Spleen (tissue), 13 donors: ENCODE measurements at places on chromosomes 7 and 10.

- no peak for DNase-seq
Measured at GRCh38 chr7:87850836-87851593, 25.1 kb downstream of the SLC25A40 start.

- no peak for DNase-seq
Measured at GRCh38 chr7:132977234-132977633, 104.7 kb downstream of the CHCHD3 start.

DNA sequence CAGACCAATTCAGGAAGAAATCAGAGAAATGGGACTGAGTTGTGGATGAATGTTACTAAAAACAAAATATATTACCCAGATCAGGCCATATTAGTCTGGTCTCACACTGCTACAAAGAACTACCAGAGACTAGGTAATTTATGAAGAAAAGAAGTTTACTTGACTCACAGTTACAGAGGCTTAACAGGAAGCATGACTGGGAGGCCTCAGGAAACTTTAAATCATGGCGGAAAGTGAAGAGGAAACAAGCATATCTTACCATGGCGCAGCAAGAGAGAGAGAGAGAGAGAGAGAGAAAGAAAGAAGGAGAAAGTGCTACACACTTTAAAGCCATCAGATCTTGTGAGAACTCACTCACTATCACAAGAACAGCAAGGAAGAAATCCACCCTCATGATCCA is 636.8 kb upstream of the GRM3 start:
- DNase-seq: no peak

- no peak for DNase-seq
Measured at GRCh38 chr10:132745971-132746370, 40.0 kb downstream of the NKX6-2 start.

GRCh38 chr10:129035052-129035827 is 431.8 kb upstream of the MGMT start:
- peak; percentile 80 for DNase-seq

DNA sequence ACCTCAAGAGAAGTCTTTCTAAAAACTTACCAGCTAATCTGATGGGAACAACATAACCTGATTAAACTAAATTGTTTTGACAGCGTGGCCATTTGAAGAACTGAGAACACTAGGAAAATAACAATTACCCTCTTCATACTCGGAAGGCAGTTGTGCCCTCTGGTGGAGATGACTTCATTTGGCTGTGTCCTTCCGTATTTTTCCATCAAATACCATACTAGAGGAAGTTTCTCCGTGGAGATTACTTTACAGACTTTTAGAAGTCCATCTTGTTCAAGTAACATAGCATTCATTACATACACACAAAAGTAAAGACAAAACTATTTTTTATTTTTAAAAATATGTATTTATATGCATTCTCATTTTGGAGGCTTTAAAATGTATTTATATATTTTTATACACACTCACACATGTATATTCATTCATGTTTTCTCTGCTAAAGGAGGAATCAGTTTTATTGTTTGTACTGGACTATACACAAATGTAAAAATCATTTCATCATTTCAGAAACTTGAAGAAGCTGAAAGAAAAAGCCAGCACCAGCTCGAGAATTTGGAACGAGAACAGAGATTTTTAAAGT is 25.2 kb downstream of the SMNDC1 start:
- no peak for DNase-seq

DNA sequence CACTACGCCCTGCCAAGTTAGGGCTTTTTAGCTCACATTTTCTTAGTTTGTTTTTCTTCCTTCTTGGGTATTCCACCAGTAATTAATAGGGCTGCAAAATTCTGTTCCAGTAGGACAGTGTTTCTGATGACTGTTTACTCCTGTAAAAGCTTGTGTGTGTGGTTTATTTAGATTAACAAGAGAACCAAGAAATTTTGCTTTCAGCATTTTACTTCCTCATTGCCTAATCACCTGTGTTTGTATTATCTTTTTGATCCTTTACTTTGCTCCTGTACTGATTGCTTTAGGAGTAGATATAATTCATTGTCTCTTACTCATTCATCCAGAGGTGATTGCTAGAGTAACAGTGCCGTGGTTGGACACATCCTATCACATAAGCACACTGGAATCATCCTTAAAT is 27.7 kb downstream of the TDRD1 start:
- DNase-seq: no peak

- no peak for DNase-seq
Measured at GRCh38 chr7:33887266-33887975, 17.9 kb upstream of the BMPER start.

DNA sequence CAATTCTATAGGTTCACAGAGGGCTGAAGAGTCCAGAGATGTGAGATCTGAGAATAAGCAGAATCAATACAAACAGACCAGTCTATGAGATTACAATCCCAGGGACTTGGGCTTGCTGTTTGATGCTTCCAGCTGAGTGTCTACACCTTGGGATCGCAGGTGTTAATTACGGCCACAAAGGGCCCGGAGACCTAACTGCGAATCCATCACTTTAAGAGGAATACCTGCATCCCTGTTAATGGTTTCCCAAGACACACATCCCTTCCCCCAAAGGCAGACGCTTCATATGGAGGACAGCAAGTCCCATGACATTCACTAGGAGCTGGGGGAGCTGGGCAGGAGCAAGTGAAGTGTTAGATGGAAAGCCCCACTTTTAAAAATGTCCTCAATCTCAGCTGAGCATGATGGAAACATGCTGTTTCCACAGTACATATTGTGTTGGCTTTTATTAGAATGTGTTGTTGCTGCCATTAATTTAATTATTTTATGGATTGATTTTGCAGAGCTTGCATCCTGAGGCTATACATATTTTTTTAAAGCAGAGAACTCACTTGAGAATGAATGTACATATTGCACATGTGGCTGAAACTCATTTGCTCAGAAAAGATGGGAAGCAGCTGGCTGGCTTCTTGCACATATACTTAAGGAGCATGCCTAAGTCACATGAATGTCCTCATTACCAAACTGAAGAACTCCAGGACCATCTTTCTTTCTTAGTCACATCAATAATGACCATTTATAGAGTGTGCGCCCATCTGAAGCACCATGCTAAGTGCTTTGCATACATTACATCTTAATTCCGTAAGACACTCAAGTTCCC is 151.3 kb downstream of the NEBL start:
- DNase-seq: no peak

GRCh38 chr7:38187794-38188440 is 9.9 kb downstream of the STARD3NL start:
- DNase-seq: no peak

- no peak for DNase-seq
Measured at GRCh38 chr7:64608116-64608910, 45.4 kb upstream of the ZNF680 start.

GRCh38 chr7:148556892-148557291 is 33.7 kb upstream of the C7orf33 start:
- no peak for DNase-seq

DNA sequence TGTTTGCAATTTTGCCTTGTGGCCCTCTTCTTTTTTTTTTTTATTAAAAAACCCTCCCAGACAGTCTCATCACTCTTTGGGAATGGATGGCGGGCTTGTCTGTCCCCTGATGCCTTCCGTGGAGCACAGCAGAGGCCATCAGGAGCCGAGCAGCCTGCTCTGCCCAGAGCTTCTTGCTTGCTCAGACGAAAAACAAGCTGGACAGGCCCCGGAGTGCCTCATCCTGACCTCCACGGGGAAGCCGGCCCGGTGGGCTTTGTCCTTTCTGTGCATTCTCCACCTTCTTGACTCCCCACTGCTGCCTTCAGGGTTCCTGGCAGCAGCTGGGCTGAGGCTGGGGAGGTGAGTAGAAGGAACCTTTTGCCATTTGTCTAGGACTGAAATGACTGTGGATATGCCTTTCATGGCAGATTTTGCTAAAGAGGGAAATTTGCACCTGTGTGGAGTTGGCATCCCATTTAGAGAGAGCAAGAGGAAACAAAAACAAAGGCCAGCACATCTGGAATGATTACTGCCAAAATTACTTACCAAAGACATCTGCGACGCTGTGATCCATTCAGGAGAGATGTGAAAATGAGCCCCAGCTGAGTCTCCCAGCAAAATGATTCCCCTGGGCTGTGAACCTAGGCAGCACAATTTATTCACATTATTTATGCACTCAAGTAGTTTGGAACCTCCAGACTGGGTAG is 108.3 kb downstream of the AOAH start:
- no peak for DNase-seq

DNA sequence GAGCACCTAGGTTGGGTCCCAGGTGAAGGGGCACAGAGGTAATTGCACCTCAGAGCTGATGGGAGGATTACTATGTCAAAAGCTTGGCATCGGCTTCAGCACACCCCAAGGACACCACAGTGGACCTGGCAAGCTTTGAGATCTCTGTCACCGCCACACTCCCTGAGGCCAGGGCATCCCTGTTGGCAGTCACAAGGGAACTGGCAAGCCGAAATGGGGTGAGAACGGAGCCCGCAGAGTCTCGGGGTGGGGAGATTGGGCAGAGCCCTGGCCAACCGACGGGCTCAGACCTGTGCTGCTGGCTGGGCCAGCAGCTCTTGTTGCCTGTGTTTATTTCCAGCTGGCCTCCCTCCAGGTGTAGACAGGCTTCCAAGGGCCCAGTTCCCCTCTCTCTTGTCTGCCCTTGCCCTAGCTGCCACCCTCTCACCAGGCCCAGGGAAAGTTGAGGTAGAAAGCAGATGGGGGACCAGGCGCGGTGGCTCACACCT is 2.5 kb downstream of the HSPB1 start:
- no peak for DNase-seq

- DNase-seq: no peak
Measured at GRCh38 chr10:14405076-14406065, 74.6 kb upstream of the FRMD4A start.

GRCh38 chr10:96648297-96648696 is 61.5 kb upstream of the TM9SF3 start:
- no peak for DNase-seq

GRCh38 chr10:15253951-15254807 is 85.7 kb upstream of the NMT2 start:
- DNase-seq: no peak

- no peak for DNase-seq
Measured at GRCh38 chr10:52597189-52597863, 175.3 kb downstream of the MBL2 start.

- no peak for DNase-seq
Measured at GRCh38 chr7:112981966-112982365, 104.7 kb downstream of the GPR85 start.

DNA sequence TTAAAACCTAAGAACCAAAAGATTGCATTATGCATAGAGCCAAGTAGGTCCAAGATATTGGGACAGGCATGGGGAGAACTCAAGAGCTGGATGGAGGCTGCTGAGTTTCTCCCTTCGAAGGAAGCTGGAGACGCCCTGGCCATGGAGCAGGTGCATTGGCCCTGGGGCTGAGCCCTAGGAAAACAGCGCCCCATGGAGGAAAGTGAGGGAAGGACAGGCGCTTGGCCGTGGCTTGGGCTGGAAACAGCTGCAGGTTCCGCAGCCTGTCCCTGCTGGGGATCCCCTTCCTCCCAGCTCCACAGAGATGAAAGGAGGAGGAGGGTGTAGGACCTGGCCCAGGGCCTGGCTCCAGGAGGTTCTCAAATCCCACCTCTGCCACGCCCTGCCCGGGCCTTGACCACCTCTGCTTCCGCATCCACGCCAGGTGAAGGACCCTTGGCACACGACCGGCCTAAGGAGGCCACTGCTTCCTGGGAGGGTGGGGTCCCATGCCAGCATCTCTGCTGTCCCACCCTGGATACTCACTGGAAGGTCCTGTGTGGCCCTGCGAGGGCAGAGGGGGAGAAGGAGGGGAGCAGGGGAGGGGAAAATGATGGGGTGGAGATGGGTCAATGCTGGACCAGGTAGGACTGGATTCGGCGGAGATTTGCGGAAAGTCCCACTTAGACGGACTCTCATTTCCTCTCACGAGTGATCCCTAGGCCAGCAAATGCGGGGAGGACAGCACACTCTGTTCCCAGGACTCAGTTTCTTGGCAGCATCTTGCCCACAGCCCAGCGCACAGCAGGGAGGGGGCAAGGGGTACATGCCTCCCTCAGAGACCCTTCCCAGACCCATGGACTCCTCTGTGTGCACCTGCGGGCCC is 258.6 kb upstream of the TCERG1L start:
- DNase-seq: peak; percentile 60

- DNase-seq: peak; percentile 72
Measured at GRCh38 chr10:132541129-132541528, 3.5 kb downstream of the INPP5A start.

- DNase-seq: no peak
Measured at GRCh38 chr7:102138676-102139075, 148.0 kb upstream of the SH2B2 start.

DNA sequence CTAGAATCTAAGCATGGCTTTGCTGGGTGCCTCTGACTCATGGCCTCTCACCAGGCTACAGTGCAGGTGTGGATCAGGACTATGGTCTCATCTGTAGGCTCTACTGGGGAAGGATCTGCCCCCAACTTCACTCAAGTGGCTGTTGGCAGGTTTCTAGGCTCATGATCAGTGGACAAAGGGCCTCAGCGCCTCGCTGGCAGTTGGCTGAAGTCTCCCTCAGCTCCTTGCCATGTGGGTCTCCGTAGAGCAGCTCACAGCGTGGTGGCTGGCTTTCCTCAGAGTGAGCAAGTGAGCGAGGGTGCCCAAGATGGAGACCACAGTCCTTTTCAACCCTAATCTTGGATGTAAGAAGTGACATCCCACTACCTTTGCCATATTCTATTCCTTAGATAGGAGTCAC is 238.0 kb downstream of the COBL start:
- no peak for DNase-seq

GRCh38 chr10:11373717-11374171 is 237.7 kb downstream of the USP6NL start:
- DNase-seq: no peak

DNA sequence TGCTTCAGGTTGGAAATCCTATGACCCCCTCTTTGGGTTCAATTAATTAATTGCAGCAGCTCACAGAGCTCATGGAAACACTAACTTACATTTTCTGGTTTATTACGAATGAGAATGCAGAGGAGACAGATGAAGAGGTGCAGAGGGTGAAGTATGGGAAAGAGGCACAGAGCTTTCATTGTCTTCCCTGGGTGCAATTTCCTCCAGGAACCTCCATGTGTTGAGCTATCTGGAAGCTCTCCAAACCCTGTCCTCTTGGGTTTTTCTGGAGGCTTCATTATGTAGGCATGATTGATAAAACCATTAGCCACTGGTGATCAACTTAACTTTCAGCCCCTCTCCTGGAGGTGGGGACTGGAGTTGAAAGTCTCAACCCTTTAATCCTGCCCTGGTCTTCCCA is 133.0 kb upstream of the AUTS2 start:
- no peak for DNase-seq

- DNase-seq: no peak
Measured at GRCh38 chr10:69864321-69864720, 62.6 kb downstream of the COL13A1 start.

GRCh38 chr7:113289140-113289740 is 170.9 kb upstream of the SMIM30 start:
- DNase-seq: no peak

- no peak for DNase-seq
Measured at GRCh38 chr10:34135515-34135914, 679.6 kb downstream of the PARD3 start.

DNA sequence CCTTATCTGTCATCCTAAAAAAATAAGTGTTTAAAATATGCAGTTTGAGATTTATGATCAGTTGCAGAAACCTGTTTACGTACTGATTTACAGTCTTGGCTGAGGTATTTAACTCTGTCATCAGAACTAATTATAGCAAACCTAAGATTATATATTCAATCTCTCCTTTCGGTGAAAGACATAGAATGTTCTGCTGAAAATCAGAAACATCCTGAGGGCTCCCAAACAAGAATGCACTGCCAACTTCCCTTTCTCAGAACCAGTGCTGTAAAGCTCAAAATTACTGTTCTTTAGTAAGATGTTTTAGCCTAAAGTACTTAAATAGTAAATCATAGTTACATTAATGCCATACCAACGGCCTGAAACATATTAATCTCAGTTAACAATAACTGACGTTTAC is 34.3 kb downstream of the FAM204A start:
- no peak for DNase-seq

- DNase-seq: no peak
Measured at GRCh38 chr10:78865931-78866717, 202.6 kb upstream of the ZMIZ1 start.
